Activated naive CD4-positive, alpha-beta T cell treated with anti-CD3 and anti-CD28 coated beads, Interleukin-2, amount 50 U/mL, for 16 hours (primary cell): ENCODE measurements at places on chromosomes 4 and X.
A peak's percentile ranks its signal among the peaks of the same experiment; 100 is the strongest.

DNA sequence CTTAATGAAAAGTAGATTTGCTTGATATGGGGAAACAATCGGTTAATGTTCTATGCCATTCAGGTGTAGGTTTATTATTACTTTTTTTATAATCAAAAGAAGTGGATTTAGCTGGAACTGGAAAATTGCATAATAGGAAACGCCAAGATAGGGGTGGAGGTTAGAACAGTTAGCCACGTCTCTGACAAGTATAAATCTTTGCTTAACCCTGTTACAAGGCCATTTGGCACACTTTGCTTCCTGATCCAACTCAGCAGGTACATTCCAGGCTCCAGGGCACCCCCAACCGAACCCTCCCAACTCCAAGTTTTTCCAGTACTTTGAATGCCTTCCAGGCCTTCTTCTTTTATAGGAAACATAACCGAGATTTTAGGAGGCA is 50.6 kb upstream of the ACSL4 start:
- no peak for DNase-seq

- DNase-seq = no peak
These were observed 7.1 kb downstream of the KLF3 start for GRCh38 chr4:38670939-38671591.

DNA sequence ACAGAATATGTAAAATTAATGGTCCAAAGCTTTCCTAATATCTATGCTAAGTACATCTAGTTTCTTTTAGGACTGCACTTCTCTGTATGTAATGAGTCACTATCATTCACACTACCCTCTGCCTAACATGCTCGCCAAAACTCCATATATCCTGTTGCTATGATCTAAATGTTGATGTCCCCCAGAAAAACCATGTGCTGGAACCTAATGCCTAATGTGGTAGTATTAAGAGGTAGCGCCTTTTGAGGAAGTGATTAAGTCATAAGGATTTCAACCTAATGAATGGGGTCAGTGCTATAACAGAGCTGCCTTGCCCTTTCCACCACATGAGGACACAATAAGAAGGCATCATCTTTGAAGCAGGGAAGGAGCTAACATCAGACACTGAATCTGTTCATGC is 34.9 kb upstream of the NFKB1 start:
- DNase-seq = no peak

DNA sequence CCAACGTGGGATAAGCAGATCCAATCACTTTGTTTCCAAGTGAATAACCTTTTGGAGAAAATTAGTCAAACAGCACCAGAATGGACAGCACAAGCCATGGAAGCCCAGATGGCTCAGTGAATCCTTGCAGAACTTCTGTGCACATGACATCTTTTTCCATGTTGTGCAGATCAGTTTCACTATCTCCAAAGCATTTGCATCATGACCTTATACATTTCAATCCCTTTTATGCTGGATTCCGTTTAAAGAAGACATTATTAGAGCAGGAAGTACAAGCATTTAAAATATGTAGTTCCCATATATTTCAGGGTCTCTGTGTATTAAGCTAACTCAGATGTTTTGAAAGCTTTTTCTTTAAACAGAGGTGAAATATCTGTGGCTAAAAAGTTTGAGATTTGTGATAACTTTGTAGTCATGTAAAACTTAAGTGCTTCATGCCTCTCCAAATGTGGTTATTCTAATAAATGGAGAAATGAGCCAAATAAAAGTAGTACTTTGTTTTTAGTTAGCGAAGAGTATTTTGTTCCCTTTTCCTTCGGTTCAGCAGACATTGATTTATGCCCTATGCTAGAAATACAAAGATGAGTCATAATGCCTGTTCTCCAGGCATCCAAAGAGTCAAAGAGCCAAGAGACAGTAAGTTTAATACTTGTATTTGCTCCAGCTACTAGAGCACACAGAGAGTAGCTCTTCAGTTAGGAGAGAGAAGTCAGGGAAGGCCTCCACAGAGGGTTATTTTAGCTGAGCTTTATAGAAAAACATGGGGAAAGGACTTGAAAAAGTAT is 39.0 kb downstream of the PLAC8 start:
- DNase-seq = no peak

DNA sequence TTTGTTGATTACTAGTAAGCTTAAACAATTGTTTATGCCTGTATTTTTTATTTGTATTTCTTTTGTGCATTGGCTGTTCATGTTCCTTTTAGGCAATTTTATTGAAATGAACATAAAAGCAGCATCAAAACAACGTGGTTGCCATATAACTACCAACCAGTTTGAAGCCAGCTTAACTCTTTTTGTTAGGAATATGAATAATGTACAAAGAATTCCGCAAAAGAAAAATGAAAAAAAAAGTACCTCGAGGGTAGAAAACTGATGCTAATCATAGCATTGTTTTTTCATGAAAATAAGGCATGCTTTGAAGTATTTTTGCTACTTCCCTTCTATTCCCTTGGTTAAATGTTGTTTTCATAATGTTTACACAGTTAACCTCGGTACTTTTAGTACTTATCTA is 1024.0 kb upstream of the SLIT2 start:
- DNase-seq = no peak

DNA sequence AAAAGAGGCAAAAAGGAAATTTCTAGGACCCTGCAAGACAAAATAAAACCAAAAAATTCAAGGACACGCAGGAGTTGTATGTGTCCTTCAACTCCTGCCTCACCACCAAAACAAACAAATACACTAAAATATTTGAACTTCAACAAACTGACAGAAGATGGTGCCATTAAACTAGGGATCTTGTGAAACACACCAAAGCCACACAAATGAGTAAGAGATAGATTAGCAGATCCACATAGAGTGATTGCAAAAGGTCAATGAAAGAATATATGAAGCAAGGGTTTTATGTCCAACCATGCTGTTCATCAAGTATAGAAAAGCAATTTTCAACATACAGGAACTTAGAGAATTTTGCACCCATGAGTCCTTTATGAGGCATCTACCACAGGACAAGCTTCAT is 40.1 kb upstream of the SCML1 start:
- DNase-seq = no peak

DNA sequence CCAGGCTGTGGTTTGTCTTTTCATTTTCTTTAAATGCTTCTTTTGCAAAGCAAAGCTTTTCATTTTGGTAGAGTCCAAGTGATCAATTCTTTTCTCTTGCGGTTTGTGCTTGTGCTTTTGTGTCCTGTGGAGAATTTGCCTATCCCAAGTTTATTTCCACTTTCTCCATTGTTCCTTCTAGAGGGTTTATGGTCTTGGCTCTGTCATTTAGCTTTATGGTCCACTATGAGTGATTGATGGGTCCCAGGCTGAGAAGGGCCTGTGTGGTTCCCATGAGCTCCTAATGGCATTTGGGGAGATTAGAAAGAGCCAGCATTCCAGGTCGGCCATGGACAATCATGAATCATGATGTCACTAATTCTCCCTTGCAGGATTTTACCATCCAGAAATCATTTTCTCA is 86.5 kb downstream of the CPZ start:
- no peak for DNase-seq

- DNase-seq = no peak
These were observed 358.6 kb upstream of the NOCT start for GRCh38 chr4:138656990-138657389.

DNA sequence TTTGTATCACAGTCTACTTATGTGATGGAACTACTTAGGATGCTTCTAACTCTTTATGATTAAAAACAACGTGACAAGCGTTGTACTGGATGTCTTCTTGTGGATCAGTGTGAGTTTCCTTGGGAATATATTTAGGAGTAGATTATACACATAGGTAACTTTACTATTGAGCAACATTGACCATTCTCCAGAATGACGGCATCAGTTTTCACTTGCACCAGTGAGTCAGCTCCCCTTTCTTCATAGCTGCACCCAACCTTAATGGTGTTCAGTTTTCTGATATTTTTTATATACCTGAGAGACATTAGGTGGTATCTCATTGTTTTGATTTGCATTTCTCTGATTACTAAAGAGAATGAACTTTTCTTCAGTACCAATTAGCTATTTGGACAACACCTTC is 343.9 kb downstream of the ADGRL3 start:
- DNase-seq = no peak

- DNase-seq = no peak
These were observed 32.4 kb upstream of the LGI2 start for GRCh38 chr4:25063116-25063515.

- no peak for DNase-seq
These were observed 1.4 kb upstream of the UFSP2 start for GRCh38 chr4:185426960-185427688.

DNA sequence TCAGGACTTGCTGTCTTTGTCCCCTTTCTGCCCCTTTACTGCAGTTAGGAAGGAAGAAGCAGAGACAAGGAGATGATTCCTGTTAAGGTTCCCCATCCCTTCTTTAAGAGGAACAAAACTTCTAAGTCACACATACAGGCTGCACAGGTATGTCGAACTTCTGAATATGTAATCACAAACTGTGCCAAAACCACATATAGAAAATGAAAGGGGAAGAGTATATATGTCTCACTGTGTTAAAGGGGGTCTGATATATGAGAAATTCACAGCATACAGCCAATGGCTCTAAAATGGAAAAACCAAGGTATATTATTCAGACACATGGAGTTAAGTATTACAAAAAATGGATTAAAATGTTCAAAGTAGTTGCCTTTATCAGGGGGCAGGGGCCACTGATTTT is 11.7 kb downstream of the CFAP97 start:
- no peak for DNase-seq

- no peak for DNase-seq
These were observed 28.9 kb upstream of the GPC4 start for GRCh38 chrX:133444196-133444595.

DNA sequence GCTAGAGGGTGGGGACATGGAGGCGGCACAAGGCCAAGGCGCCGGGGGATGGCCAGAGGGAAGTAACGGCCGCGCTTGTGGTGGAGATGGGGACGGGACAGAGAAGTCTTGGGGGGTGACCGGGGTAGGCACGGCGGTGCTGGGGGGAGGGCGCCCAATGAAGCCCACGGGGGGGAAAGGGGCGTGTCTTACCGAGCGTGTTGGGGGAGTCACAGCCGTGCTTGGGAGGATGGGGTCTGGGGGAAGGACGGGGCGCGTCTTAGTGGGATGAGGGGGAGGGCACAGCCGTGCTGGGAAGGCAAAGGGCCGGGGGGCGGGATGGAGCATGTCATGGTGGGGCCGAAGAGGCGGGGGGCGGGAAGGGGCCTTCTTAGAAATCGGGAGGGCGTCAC is 952 bp downstream of the ARSD start:
- no peak for DNase-seq

- no peak for DNase-seq
These were observed 94.8 kb upstream of the TEX13A start for GRCh38 chrX:105315248-105315647.

- DNase-seq = no peak
These were observed 287.0 kb upstream of the GALNT7 start for GRCh38 chr4:172881645-172882044.

DNA sequence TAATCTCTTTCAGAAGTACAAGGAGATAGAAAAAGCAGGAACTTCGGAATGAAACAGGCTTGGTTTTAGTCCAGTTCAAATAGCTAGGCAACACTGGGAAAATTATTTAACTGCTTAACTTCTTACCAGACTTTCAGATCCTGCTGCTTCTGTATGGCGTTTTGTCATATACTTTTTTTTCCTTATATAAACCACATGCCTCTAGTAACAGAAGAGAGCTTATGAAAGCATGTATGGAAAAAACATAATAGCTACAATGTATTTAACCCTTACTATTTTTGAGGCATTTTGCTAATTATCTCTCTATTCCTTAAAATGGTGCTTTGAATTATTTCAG is 439.6 kb downstream of the INPP4B start:
- no peak for DNase-seq

- DNase-seq = no peak
These were observed 136.6 kb upstream of the SPRY1 start for GRCh38 chr4:123259676-123260646.

GRCh38 chr4:13209600-13209999 is 274.5 kb downstream of the RAB28 start:
- no peak for DNase-seq

GRCh38 chr4:53682196-53682595 is 90.9 kb upstream of the LNX1 start:
- DNase-seq = no peak

DNA sequence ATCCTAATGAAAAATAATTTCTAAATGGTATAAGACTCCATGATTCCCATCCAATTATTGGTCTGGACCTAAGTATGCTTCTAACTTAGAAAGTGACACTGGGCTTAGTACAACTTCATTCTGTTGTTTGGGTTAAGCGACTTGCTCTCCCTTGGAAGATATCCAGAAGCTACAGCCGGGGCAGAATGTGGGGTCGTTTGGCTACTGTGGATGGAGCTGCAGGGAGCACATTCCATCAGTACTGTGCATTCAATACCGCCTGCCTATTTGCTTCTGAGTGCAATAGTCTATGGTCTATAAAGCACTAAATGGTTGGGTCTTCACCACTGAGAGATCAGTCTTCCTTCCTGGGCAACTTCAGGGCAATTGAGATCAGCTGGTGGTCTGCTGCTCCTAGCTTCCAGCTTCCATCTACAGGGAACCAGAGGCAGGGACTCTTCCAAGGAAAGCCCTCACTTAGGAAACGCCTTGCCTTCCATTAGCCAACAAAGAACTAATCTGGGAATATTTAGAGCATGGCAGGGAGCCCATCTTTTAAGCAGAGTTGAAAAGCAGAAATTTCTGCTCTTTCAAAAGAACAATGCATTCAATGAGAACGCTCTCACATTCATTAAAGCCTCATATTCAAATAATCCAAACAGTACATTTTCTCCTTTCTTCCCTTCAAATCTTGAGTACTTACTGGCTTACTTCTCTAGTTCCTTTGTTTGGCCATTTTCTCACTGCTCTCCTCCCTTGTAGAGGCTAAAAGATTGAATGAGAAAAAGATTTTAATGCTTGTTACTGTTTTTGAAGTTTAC is 1049.9 kb upstream of the TENM3 start:
- DNase-seq = no peak

GRCh38 chr4:71446479-71447081 is 107.8 kb downstream of the SLC4A4 start:
- DNase-seq = no peak

GRCh38 chr4:84219656-84220055 is 279.4 kb downstream of the NKX6-1 start:
- no peak for DNase-seq

GRCh38 chr4:13268165-13268564 is 216.0 kb downstream of the RAB28 start:
- DNase-seq = no peak

- DNase-seq = peak; percentile 31
These were observed 518 bp downstream of the PRDM8 start for GRCh38 chr4:80197601-80198440.
